ENCODE measurements at places on chromosomes 16 and 17.

DNA sequence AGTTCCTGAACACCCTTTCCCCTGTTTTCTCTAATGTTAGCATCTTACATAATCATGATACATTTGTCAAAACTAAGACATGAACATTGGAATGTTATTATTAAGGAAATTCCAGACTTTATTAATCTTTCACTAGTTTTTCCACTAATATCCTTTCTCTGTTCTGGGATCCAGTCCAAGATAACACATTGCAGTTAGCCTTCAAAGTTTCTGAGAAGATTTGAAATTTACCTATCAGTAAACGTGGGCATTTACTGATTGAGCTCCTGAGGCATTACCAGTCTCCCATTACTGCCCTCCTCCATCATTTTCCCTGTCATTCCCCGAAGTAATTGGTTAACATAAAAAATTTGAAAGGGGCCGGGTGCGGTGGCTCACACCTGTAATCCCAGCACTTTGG, 5.7 kb upstream of the CD300LG start:
- DNase-seq = no peak

- DNase-seq = peak; percentile 52
Measured at GRCh38 chr17:42072323-42073187, 22.2 kb upstream of the C17orf113 start.

GRCh38 chr17:10171122-10171571, 27.3 kb downstream of the GAS7 start:
- DNase-seq = no peak

GRCh38 chr17:59616253-59616920, 3.3 kb upstream of the CLTC start:
- DNase-seq = no peak

DNA sequence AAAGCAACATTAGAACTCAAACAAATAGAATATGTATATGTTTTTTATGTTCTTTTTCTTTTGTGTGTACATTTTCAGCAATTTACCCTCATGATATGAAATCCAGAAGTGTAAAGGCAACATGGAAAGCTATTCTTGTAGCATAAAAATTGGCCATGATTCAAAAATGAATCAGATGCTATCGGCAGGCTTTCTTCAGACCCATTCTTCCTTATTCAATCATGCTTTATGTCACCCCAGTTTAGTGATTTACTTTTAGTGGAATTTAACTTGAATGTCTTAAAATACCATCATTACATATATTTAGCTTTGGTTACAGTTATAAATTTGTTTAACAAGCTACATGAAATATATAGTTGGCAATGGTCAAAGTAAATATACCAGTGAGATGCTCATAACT, 21.4 kb upstream of the SMIM36 start:
- DNase-seq = no peak

DNA sequence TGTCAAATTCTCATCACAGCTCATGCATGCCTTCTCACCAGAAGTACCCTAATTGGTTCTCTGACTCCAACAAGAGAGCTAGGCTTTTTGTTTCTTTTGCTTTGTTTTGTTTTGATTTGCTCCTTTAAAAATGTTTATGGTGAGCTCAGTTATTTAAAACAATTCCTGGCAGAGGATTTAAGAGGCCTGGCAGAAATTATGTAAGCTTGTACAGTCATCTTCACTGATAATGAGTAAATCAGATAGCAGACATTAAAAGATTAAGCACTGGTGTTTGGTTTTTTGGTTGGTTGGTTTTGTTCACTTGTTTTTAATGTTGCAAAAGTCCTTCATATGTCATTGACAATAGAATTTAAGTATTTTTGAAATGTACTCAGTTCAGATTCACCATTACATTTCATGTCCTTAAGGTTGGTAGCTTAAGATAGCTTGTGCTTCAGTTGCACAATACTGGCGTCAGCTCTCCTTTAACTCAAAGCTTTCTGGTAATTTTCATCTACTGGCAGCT, 378.9 kb downstream of the CDH13 start:
- no peak for DNase-seq

DNA sequence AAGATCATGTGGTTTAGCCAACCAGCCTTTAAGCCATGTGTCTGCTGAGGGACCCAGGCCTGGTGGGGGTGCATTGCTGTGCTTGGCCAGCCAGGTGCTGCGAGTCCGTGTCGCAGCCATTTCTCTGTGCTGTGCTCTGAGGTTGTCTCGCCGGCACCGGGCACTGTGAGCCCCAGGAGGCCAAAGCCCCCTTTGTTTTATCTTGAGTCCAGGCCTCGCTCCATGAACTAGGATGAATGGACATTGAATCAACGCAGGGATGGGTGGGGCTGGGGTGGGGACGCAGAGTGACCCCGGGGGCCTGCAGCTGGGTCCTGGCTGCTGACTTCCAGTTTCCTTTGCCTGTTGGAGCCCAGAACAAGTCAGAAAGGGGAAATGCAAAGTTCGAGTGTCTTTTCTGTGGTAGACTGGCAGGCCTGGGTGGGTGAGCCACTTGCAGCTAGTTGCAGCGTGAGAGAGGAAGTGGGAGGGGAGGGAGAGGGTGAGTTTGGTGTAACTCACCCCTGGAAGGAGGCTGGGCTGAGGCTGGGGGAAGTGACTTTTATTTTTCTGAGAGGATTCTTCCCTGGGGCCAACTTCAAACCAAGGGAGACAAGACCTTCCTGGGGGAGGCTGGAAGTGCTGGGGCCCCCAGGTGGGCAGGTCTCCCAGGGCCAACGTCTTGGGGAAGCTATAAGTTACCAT, 324.7 kb downstream of the SEC14L1 start:
- DNase-seq = peak; percentile 62

- DNase-seq = no peak
Measured at GRCh38 chr16:19162085-19162484, 6.0 kb upstream of the SYT17 start.

DNA sequence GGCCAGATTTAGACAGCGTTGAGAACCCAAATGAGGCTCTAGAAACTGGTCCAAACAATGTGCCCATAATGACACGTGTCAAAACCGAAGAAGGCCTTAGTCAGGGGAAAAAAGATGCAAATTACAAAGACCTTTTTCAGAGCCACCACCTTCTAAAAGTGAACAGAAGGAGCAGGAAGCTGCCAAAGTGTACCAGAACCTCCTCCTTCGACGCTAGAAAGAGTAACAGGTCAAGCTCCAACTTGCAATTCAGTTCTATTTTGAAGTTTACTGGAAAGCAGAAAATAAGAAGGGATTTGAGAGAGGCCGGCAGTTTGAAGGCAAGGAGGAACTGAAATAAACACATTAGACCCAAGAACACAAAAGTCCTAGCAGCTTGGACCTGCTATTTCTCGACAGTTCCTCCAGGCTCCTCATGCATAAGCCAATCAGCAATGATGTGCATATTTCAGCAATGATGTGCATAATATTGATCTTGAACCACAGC, 61.8 kb downstream of the XYLT1 start:
- DNase-seq = no peak

- DNase-seq = no peak
Measured at GRCh38 chr16:11996433-11997330, 20.1 kb downstream of the SNX29 start.

DNA sequence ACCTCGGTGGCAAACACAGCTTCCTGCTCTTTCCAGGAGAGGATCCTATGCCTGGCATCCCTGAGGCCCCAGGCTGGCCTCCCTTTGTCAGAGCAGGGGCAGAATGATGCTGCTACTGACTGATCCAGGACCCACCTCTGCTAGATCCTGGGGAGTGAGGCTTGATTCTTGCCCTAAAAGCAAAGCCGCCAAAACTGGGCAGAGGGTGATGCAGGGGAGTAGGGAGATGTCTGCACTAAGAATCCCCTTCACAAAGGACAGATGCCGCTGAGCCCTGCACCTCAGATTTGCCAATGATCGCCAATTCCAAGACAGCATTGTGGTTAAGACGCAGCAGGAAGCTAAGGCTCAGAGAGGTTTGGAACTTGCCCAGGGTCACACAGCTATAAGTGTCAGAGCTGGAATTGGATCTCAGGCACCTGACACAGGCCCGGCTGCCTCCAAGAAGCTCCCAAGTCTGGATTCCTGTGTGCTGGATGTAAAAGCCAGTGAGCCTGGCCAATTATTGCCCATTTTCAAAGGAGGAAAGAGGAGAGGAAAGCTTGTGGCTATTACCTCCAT, 60.7 kb upstream of the TNRC6C start:
- DNase-seq = no peak

- no peak for DNase-seq
Measured at GRCh38 chr17:45433159-45433535, 477 bp upstream of the ARHGAP27 start.

DNA sequence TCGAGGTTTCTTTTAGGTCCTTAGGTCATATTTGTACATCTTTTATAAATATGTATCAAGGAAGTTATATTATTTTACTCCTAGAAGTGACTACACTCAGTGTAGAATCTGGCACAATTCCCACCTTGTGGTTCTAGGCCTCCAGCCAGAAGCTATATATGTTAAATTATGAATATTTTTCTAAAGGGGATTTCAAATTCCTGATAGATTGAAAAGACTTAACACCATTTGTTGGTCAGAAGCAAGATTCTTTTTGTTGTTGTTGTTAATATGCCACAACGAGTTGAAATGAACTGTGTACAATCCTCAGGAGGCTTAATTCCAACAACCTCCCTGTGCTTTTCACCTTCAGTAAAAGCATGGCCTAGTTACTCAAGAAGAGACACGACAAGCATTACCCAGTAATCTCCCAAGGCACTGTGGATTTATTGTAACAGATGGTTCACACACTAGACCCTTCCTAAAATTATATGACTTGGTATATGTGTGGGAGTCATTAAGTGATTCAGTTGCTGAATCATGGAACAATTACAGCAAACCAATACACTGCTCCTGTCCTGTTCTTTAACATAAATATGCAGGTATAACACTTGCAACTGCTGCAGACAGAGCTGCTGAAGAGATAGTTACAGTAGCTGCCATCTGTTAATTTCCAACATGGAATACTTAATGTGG, 964.4 kb upstream of the GOT2 start:
- no peak for DNase-seq

DNA sequence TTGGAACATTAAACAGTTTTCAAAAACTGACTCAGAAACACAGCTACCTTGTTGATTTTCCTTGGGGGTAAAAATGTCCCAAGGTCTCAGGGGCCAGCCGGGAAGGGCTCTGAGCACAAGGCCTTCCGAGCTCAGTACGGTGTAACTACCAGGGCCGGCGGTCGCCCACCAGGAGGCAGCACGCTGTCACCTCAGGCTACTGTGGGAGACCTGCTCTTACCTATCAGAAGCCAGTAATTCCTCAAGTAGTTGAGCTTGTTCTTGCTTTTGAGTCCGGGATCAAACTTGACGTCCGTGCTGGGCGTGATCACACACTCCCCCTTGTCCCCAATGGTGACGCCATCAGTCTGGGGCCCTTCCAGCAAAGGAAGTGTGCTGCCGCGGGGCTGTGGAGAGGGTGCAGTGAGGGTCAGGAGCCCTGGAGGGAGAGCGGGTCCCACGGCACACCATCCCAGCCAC, 43.4 kb upstream of the ICAM2 start:
- DNase-seq = no peak

- DNase-seq = peak; percentile 63
Measured at GRCh38 chr16:80174416-80174815, 366.4 kb upstream of the DYNLRB2 start.

DNA sequence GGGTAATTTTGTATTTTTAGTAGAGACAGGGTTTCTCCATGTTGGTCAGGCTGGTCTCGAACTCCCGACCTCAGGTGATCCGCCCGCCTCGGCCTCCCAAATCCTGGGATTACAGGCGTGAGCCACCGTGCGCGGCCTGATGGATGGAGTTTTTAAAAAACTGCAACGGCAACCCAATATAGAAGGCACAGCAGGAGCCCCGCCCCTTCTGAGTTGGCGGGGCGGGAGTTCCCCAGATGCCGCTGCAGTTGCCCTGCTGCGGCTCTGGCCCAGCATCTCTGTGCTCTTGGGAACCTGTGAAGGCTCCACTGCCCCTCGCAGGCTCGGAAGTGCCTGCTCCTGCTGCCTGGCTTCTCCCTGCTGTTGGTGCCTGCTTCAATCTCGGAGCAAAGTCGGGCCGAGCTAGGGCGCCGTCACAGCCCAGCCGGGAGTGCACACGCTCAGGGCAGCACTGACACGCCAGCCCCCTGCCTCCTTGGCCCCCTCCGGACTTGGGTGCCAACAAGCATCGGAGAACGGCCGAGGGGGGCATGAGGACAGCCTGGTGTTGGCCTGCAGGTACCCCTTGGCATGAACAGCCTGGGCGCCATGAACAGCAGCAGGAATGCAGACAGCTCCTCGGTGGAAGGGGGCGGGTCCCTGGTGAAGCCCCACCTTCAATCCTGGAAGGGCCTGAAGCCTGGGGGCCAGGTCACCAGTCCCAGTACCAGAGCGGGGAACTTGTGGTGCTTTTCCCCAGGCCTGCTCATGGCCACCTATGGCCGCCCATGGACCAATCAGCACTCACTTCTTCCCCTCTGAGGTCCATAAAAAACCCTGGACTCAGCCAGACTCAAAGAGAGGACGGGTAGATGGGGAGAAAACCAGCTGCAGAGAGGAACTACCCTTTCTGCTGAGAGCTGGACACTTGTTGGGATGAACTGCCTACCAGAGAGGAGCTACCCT, 2.3 kb upstream of the NT5M start:
- DNase-seq = peak; percentile 58

- DNase-seq = no peak
Measured at GRCh38 chr16:89334461-89334860, 117.0 kb downstream of the ZNF778 start.

DNA sequence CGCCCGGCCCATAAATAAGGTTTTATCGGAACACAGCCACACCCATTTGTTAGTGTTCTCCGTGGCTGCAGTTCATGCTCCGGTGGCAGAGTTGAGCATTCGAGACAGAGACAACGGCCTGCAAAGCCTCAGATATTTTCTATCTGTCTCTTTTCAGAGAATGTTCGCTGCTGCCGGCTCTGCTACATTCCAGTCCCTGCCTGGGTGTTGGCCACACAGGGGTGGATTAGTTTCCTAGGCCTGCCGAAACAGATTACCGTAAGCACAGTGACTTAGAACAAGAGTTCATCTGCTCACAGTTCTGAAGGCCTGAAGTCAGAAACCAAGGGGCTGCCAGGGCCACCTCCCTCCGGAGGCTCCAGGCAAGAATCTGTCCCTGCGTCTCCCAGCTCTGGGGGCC, 19.1 kb upstream of the GSG1L start:
- DNase-seq = no peak

Measured in AG08396 (cell line).